ENCODE measurements at places on chromosomes 2 and 18.

DNA sequence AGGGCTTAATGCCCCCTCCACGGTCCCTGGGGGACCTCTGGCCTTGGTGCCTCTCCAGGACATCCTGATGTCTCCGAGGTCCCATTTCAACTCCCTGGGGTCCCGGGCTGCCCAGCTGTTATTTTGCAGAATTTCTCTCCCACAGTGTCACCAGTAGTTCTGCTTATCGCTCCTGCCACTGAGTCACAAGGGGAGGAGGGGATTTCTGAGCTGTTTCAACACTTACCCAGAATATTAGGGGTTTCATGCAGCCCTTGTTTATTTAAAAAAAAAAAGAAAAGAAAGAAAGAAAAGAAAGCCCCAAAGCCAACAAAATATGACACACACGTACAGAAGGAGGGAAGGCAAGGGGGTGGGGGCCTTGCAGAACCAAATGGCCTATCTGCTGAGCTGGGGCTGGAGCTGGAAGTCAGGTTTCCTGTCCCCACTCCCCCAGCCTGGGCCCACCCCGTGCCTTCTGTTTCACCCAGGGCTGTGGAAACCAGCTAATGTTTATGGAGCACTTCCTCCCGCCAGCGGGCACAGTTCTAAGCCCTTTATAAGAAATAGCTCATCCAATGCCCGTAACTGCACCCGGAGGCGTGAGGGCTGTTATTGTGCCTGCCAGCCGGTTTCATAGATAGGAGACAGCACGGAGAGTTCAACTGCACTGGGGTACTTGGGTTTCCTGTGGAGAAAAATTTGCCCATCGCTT lies 8.4 kb upstream of the ARID5A start:
- DNase-seq, result no peak

- DNase-seq, result no peak
Observed at GRCh38 chr2:241562269-241562891, 3.8 kb downstream of the BOK start.

DNA sequence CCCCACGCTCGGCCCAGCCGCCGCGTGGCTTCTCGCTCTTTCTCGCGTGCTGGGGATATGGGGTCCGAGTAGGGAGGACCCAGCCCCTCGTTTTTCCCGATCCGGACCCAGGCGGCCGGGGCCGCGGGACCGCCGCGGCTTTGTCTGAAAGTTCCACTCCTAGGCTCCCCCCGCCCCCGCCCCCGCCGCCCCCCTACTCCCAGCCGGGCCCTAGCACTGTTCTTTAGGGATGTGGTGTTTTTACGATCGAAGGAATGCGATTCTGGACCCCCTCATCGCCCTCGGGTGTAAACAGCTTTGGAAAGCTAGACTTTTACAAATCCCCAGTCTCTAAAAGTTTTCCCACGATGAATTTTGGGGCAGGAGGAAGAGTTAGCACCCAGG lies 819 bp downstream of the TGIF1 start:
- DNase-seq, result no peak

DNA sequence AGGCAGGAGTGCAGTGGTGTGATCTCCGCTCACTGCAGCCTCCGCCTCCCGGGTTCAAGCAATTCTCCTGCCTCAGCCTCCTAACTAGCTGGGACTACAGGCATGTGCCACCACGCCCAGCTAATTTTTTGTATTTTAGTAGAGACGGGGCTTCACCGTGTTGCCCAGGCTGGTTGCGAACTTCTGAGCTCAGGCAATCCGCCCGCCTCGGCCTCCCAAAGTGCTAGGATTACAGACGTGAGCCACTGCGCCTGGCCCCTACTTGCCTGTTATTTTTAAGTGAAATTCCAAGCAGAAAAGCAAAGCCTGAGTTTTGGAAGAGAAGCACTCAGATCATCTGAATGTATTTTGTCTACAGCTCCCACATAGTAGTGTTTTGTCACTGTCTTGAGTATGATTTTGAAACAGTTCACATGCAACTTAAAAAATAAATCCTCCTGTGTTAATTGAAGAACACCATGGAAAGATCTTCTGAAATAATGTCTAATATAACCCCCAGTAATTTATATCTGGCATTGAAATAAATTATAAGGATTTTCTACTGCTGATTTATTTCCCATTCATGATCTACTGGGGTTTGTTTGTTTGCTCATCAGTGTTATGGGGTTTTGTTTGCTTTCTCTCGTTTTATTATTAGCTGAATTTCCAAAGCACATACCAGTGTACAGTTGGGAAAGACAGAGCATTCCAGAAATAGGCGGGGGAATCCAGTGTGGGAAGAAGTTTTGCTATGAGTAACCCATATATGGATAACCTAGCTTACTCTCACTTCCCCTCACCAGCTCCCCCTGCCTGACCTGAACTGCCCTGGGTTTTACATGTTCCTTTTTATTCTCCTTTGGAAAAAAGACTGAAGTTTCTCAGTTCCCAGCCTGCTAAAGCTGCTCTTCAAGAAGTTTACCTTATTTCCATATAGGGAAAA lies 80.1 kb upstream of the MAP3K20 start:
- DNase-seq, result no peak

DNA sequence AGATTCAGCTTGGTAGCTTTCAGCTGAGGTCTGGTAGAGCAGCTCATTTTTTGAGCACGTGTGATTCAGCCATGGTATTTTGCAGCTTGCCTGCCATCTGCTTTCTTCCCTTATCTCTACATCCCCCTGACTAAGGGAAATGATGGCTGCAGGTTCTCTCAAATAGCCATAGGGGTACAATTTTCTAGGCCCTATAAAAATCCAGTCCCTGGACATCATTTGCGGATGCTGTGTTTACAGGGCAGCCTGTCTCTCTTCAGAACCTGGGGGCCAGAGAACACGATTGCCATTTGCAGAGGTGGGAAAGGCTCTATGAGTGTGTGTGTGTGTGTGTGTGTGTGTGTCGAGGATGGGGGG lies 442.7 kb upstream of the MEIS1 start:
- DNase-seq, result no peak

GRCh38 chr2:28408764-28409599 lies 16.3 kb downstream of the FOSL2 start:
- peak; percentile 54 for DNase-seq

GRCh38 chr2:37648331-37649011 lies 23.0 kb downstream of the CDC42EP3 start:
- DNase-seq, result no peak

DNA sequence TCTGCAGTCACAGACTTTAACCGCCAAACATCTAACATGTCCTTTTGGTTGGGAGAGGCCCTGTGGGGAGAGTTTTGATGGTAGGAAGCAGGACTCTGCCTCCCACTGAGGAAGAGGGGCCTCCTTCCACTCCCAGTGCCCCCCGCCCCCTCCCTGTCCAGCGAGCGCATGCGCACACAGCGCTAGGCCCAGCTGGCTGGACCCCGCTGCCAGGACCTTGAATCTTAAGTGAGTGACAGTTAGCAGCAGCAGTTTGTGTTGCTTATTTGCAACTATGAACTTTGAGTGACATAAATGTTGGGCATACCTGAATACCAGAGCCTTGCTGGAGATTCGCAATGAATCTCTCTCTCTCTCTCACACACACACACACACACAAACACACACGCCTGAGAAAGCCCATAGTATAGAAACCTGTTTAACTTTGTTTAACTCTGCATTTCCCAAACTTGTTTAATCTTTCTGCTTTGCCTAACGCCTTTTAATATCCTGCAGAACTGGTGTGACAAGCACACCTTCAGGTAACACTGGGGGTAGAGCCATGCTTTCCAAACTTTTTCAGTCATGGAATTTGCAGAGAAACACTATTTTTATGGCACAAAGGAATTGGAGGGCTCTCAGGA lies 134.6 kb upstream of the SMAD2 start:
- DNase-seq, result no peak

GRCh38 chr2:234245945-234246344 lies 195.4 kb downstream of the SPP2 start:
- DNase-seq, result no peak

- DNase-seq, result no peak
Observed at GRCh38 chr2:156540706-156541105, 104.5 kb downstream of the GPD2 start.

GRCh38 chr2:232134939-232135338 lies 173.4 kb downstream of the DIS3L2 start:
- no peak for DNase-seq

GRCh38 chr2:119681868-119682220 lies 2.8 kb downstream of the TMEM177 start:
- no peak for DNase-seq

GRCh38 chr18:21599585-21600525 lies 649 bp downstream of the ESCO1 start:
- no peak for DNase-seq

GRCh38 chr2:28665041-28665704 lies 86.5 kb upstream of the PPP1CB start:
- DNase-seq, result no peak

- DNase-seq, result no peak
Observed at GRCh38 chr2:85744741-85745601, 8.8 kb upstream of the ATOH8 start.

GRCh38 chr2:203706403-203706802 lies at the start of gene CD28:
CD28 (plus strand) TSS chr2:203706639; CDS start chr2:203706697, 58 bp downstream.
- DNase-seq, result peak; percentile 98

- DNase-seq, result peak; percentile 88
Observed at GRCh38 chr2:16628314-16628713, 37.3 kb downstream of the CYRIA start.

DNA sequence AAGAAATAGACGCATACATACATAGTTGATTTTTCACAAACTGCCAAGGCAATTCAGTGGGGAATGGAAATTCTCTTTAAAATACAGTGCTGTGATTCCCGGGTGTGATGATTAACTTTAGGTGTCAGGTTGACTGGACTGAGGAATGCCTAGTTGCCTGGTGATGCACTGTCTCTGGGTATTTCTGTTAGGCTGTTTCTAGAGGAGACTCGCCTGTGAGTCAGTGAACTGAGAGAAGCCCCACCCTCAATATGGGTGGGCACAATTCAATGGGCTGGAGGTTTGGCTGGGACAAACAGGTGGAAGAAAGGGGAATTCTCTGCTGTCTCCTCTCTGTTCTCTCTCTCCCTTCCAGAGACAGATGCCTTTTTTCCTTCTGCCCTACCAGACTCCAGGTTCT lies 187.6 kb downstream of the ARHGAP28 start:
- no peak for DNase-seq

GRCh38 chr2:169822785-169823392 lies 1.8 kb downstream of the METTL5 start:
- no peak for DNase-seq

- DNase-seq, result no peak
Observed at GRCh38 chr2:15814946-15815345, 125.4 kb upstream of the MYCN start.

Measured in Jurkat, Clone E6-1 (cell line).